Ovary (tissue), 10 donors: ENCODE measurements at places on chromosomes 5 and 9. TPM values are rescaled to one million over a fixed set of nuclear protein-coding genes. Genes with fewer than 3 reads are reported as not detected.

C9 gene
- not detected for total RNA-seq

ADGRV1 gene
- total RNA-seq = 1.2 TPM

PCDHGA10 gene
- 5.0 TPM for total RNA-seq

VCAN gene
- 7.3 TPM for total RNA-seq

C5orf34 gene
- total RNA-seq = 1.7 TPM

- no peak for DNase-seq
These were observed 174.6 kb downstream of the GDNF start for GRCh38 chr5:37665272-37665671.

DNA sequence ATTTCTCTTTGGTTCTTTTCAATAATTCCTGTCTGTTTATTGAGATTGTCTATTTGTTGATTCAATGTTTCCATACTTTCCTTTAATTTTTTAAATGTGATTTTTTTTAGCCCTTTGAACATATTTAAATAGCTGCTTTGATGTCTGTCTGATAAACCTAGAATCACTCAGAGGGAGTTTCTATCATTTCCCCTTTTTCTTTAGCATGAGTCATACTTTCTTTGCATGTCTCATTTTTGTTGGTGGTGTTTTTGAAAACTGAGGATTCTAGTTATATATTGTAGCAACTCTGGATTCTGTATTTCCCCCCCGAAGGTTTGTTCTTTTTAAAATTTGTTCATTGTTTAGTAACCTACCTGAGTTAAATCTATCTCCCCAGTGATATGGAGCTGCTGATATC lies 24.2 kb upstream of the ZNF618 start:
- DNase-seq = no peak

GRCh38 chr5:104513121-104513602 lies 950.6 kb upstream of the NUDT12 start:
- no peak for DNase-seq

DNA sequence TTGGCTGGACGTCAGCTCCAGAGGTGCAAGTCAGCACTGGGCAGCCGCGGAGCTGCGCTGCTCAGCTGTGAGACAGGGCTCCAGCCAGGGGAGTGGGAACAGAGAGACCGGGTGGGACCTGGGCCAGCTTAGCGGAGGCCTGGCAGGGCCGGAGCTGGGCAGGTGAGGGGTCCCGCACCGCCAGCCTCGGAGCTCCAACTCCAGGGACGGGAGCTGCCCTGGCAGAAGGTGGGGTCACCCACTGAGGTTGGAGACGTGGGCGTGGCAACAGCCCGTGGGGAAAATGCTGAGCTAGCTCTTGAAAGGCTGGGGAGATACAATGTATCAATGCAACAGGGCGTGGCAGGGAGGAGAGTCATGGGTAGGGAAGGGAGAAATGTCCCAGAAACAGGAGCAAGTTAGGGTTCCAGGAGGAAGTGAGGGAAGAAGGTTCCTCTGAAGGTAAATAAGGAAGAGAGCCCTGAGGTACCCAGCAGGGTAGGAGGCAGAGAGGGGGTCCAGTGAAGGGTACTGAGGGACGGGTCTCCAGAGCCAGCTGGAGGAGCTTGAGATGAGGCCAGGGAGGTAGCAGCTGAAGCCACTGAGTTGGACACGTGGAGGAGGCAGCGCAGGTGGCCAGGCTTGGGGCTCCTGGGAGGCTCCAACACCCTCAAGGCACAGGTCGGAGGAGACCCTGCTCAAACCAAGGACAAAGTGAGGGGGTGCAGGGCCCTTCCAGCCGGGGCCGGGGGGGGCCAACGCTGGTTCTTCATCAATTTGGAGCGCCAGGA lies 736 bp upstream of the NKD2 start:
- DNase-seq = peak; percentile 34

- DNase-seq = no peak
These were observed 151.2 kb downstream of the RXRA start for GRCh38 chr9:134477342-134477925.

GRCh38 chr5:82137205-82137604 lies 140.9 kb downstream of the RPS23 start:
- no peak for DNase-seq
